Stimulated activated effector memory CD8-positive, alpha-beta T cell treated with anti-CD3 and anti-CD28 coated beads, Interleukin-12 subunit alpha, Interleukin-12 subunit beta, amount 100 ng/mL, for 72 hours (primary cell): ENCODE measurements at places on chromosomes 6 and 20.

- no peak for DNase-seq
Observed at GRCh38 chr6:148212366-148212765, 130.3 kb upstream of the SASH1 start.

DNA sequence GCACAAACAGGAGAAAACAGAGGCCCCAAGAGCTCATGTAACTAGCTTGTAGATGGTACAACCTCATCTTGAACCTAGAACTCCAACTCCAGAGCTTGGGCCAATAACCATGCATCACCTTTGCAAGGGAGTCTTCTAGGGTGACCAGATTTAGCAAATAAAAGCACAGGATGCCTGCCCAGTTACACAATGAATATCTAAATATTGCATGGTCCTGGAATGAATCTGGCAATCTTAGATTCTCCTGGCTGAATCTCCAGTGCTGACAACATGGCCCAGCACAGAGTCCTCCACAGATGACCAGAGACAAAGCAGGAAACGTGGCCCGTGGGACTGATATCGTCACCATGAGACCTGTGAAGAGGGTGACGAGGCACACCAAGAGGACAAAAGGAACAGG is 494.1 kb downstream of the PREX1 start:
- no peak for DNase-seq

GRCh38 chr6:29941471-29941870 is 861 bp upstream of the HLA-A start:
- no peak for DNase-seq

GRCh38 chr20:21378259-21378658 is 19.1 kb downstream of the NKX2-4 start:
- no peak for DNase-seq
